Left hindlimb (tissue), 1 donor: ENCODE measurements at places on chromosomes 7 and 10.

DNA sequence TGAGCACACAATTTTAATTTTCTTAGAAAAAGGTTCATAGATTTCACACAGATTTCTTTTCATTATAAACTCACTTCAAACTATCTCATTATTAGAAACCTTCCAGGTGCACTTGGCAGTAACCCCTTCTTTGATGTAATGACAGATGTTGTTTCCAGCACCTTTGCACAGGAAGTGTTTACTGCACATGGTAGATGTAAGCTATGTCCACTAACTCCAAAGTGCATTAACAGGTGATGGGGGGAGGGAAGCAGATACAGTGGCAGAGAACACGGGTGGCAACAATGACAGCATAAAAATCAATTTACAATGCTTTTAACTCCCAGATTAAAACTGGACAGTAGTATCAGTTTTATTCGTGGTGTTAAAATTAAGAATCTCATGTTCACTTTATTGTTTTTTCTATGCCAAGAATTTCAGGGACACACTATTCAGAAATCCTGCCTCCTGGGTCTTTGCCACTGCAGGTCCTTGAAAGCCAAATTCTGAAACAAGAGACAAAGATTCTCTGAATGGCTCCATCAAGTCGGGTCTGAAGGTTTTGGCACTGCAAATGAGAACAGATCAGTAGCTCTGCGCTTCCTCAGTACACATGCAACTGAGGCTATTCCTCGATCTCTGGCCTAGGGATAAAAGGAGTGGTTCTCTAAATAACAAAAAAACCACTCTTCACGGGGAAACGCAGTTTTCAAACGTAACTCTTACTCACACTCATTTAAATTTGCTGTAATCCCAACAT is 187.7 kb downstream of the JAZF1 start:
- no peak for DNase-seq

DNA sequence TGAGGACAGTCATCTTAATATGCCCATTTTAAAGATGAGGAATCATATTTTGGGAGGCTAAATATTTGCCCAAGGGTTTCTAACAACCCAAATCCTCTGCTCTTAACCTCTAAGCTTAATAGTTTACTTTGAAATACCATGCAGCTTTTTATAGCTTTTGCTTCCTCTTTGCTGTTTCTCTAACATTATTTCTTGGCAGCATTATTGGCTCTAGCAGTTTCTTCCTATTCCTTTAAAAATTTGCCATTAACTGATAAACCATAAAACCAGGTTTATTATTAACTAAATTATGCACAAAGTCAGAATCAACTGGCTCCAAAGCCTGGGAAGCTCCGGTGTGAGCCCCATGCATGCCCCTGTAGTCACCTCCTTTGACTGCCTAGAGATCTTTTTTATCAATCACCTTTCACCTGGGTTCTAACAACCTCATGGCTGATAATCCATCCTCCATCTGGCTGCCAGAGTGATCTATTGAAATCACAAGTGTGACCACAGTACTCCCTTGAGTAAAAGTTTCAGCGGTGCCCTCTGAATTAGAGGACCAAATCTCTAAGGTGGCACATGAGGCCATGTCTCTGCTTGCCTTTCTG is 62.4 kb downstream of the ITGB8 start:
- no peak for DNase-seq

DNA sequence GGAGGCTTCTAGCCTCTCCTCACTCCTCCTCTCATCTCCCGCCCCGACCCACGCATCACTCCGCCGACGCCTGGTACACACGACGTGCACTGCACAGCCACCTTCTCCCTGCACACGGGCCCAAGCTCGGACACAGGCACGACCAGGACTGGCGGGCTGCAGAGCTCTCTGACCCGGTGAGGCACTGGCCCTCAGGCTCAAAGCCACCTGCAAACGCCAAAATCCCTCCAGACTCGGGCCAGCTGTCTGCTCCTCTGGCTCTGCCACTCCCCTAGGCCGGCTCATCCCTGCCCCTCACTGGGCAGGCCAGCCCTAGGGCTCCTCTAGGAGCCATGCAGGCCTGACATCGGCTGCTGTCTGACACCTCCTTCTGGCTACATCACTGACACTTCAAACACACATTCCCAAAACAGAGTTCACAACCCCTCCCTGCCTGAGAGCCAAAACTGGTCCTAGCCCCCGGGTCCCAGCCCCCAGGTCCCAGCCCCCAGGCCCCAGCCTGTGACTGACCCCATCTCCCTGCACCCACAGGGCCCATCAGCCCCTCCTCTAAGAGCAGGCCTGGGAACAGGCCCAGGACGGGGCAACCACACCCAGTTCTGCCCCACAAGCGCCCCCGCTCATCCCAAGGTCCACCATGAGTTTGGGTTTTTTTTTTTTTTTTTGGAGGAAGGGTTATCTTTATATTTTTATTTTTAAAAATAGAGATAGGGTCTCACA is 35.1 kb downstream of the MAD1L1 start:
- no peak for DNase-seq

GRCh38 chr7:143256932-143257331 is 6.3 kb upstream of the GSTK1 start:
- DNase-seq, result no peak
